ENCODE measurements at places on chromosomes 13 and 19. TPM values are rescaled to one million over a fixed set of nuclear protein-coding genes. Genes with fewer than 3 reads are reported as not detected.
A peak's percentile ranks its signal among the peaks of the same experiment; 100 is the strongest.

- H3K27me3 ChIP-seq, result no peaks in the 10 kb centered on the region
- no peaks in the 10 kb centered on the region for H3K36me3 ChIP-seq
- no peak overlapping the region for H3K4me3 ChIP-seq
These were observed 20.3 kb upstream of the TRIM13 start for GRCh38 chr13:49976314-49977258.

DNA sequence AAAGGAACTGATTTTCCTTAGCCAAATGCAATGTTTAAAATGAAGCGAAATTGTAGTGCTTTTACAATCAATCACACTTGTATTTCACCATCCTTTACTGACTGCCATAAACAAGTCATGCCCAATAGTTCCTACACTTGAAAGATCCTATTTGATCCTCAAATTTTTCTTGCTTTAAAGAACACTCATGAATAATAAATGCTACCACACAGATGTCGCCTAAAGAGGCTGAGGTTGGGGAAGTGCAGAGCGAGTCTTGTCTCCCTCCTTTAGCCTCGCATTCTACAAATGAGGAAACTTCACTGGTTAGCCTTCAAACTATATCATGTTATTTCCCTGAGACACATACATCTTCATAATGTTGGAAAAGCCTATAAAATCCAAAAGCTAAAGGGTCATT lies 18.7 kb upstream of the AMER2 start:
- H3K4me3 ChIP-seq, result no peak overlapping the region
- no peak for DNase-seq
- H3K27ac ChIP-seq, result no peak overlapping the region
- no peaks in the 10 kb centered on the region for H3K4me1 ChIP-seq
- H3K36me3 ChIP-seq, result no peaks in the 10 kb centered on the region

DNA sequence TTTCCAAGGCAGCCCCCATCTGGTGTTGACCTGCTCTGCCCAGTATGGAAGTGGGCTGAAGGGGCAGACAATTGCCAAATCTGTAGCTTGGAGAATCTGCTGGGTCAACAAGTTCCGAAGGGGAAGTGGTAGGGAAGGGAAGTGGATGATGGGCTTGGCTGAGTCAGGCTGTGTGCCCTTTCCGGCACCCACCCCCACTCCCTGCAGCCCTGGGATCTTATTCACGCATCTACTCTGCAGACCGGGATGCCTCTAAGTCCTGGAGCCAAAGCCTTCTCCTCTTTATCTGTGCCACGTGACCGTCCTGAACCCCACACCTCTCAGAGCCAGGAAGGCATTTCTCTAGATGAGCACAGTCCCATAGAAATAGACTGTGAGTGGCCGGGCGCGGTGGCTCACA lies 7.5 kb upstream of the C5AR2 start:
- H3K4me3 ChIP-seq, result no peak overlapping the region
- no peaks in the 10 kb centered on the region for H3K4me1 ChIP-seq
- no peaks in the 10 kb centered on the region for H3K36me3 ChIP-seq
- DNase-seq, result peak; percentile 41
- H3K27ac ChIP-seq, result peak overlapping the region; percentile 40

DNA sequence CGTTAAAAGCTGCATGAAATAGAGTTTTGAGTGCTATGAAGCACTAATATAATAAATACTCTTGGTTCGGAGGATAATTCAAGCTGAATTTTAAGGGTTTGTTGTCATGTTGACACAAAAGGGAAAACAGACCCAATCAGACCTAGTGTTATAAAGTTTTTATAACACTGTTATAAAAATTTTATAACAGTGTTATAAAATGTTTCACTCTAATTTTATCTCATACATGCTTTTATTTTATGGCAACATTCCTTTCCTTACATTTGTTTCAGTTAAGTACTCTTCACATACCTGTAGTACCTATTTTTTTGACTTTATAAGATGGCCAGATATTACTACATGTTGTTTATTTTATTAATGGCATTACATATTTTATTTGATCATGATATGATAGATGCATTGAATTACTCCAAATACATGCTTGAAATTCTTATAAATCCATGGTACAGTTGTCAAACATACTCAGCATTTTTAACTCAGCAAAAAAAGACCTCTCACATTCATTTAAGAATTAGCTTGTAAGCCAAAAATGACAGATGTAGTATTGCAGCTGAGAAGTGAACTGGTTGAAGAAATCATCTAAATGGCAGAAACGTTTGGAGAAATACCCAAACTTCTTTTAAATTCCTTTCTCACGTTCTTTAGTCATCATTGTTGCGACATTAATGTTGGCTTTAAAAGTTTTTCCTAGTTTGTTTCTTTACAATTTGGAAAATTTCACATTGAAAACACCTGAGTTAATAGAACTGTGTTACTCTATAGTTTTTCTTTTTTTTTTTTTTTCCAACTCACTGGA lies 104.5 kb downstream of the PIBF1 start:
- H3K36me3 ChIP-seq, result no peaks in the 10 kb centered on the region
- H3K27ac ChIP-seq, result no peak overlapping the region
- no peak overlapping the region for H3K4me3 ChIP-seq
- H3K4me1 ChIP-seq, result no peaks in the 10 kb centered on the region
- no peaks in the 10 kb centered on the region for H3K27me3 ChIP-seq

DNA sequence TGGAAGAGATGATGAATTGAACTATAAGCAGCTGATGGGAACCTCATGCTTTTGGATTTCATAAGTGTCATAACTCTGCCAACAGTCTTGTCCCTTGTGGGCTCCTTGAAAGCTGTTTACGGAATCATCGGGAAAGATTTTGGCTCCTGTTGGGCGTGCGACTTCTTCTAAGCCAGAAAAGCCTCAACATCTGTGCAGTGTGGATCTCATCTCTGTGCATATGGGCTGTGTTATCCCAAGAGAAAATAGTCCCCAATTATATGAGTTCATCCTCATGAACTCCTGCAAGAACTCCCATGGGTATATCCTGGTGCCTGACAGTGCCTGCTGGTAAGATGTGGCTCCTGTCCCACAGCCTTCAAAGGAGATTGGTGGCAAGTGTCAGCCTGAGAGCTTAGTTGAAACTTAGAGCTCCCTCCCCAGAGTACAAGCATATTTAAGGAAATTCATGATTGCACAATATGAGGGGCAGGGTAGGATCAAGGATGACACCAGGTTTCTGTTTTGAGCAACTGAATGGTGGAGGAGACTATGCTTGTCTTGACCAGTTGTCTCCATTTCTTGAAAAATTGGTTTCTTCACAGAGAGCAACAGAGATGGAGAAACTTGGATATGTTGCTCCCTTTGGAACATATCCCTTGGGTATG lies 243.5 kb downstream of the ITGBL1 start:
- H3K27ac ChIP-seq, result peak overlapping the region; percentile 36
- H3K4me3 ChIP-seq, result no peak overlapping the region
- no peaks in the 10 kb centered on the region for H3K27me3 ChIP-seq
- DNase-seq, result peak; percentile 20
- no peaks in the 10 kb centered on the region for H3K36me3 ChIP-seq

GALP gene
- total RNA-seq, result not detected

SPPL2B gene
- 26.2 TPM for total RNA-seq

ACTL9 gene
- total RNA-seq, result not detected

IZUMO2 gene
- total RNA-seq, result not detected

TMEM259 gene
- total RNA-seq, result 119 TPM
